ENCODE measurements at places on chromosomes 3 and 15.

GRCh38 chr15:51751697-51752683, 593 bp downstream of the TMOD2 start:
- DNase-seq = peak; percentile 70

DNA sequence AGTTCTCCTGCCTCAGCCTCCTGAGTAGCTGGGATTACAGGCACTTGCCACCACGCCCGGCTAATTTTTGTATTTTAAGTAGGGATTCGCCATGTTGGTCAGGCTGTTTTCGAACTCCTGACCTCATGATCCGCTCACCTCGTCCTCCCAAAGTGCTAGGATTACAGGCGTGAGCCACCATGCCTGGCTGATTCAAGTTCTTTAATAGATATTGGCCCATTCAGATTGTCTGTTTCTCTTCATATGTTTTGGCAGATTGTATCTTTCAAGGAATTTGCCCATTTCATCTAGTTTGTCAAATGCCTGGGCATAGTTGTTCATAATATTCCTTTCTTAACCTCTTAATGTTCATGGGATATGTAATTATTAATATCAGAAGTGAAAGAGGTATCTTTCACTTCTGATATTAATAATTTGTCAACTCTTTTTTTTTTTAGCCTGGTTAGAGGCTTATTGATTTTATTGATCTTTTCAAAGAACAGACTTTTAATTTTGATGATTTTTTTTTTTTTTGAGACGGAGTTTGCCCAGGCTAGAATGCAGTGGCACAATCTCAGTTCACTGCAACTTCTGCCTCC, 40.2 kb upstream of the ZFAND6 start:
- no peak for DNase-seq

DNA sequence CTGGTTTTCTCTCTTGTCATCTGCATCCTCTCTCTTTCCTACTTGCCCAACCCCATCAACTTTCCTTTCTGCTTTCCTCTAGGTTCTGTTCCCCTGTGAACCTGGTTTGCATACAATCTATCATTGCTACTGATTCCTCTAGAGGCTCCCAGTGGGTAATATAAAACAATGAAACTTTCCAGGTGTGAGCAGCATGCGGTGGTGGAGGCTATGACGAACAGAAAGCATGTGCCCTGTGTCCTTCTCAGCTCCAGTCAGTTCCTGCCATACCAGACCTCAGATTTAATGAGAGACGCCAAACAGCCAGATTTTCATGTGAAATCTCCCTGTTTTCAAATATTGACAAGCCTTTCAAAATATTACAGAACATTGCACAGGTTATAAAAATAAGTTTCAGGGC, 3.5 kb upstream of the ACAP2 start:
- peak; percentile 12 for DNase-seq

DNA sequence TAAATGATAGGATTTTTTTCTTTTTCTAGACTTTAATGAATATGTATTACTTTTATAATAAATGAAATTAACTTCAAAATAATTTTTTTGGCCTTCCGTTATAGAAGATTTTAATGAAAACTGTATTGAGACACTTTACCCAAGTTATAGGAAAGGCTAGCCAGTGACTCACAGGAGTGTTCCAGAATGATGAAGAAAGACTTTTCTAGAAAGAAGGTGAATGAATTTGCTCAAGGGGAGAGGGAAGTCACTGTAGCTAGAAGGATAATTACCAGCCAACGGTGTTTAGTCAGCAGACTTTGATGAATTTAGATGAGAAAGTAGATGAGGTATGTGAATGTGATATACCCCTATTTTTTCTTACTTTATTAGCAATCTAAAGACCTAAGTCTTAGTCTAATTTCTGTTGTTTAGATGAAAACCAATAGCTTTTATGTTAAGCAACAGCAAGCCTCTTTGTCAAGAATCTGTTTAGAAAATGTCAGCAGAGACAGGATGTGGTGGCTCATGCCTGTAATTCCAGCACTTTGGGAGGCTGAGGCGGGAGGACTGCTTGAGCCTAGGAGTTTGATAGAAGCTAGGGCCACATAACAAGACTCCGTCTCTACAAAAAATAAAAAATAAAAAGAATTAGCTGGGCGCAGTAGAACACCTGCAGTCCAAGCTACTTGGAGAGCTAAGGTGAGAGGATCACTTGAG, 3.2 kb downstream of the ALAS1 start:
- DNase-seq = no peak

GRCh38 chr3:8001712-8002111, 499.9 kb upstream of the LMCD1 start:
- DNase-seq = no peak

GRCh38 chr15:90691982-90692773, 25.0 kb upstream of the BLM start:
- no peak for DNase-seq
